ENCODE measurements at places on chromosomes 5 and 9. TPM values are rescaled to one million over a fixed set of nuclear protein-coding genes. Genes with fewer than 3 reads are reported as not detected.

The PIP5KL1 gene
- total RNA-seq = 0.95 TPM

The PCDHA9 gene
- total RNA-seq = not detected

The GGTA1 gene
- total RNA-seq = 0.35 TPM

The SMU1 gene
- total RNA-seq = 31.8 TPM

The LHX3 gene
- total RNA-seq = not detected

The SLC36A2 gene
- 0.14 TPM for total RNA-seq

The TMEM203 gene
- total RNA-seq = 69.8 TPM

The RECK gene
- total RNA-seq = 16.7 TPM

The SARDH gene
- 0.06 TPM for total RNA-seq

The ADAMTS6 gene
- 1.7 TPM for total RNA-seq

The PCDHB11 gene
- 5.6 TPM for total RNA-seq

The INSL6 gene
- not detected for total RNA-seq

The TAF11L8 gene
- total RNA-seq = not detected

The SPATA31D4 gene
- total RNA-seq = not detected

All from H4 (cell line).